Lower lobe of right lung (tissue), 2 donors: ENCODE measurements at places on chromosomes 4 and X. TPM values are rescaled to one million over a fixed set of nuclear protein-coding genes. Genes with fewer than 3 reads are reported as not detected.

MCF2 gene
- total RNA-seq, result not detected

DMD gene
- total RNA-seq, result 29.4 TPM

PABPC4L gene
- 0.56 TPM for total RNA-seq

ADH5 gene
- total RNA-seq, result 150 TPM

HGFAC gene
- total RNA-seq, result 1.0 TPM

GATA1 gene
- total RNA-seq, result 1.2 TPM

RGN gene
- total RNA-seq, result 11.9 TPM

SPACA5 gene
- total RNA-seq, result not detected
